ENCODE measurements at places on chromosomes 1 and 21.
A peak's percentile ranks its signal among the peaks of the same experiment; 100 is the strongest.

DNA sequence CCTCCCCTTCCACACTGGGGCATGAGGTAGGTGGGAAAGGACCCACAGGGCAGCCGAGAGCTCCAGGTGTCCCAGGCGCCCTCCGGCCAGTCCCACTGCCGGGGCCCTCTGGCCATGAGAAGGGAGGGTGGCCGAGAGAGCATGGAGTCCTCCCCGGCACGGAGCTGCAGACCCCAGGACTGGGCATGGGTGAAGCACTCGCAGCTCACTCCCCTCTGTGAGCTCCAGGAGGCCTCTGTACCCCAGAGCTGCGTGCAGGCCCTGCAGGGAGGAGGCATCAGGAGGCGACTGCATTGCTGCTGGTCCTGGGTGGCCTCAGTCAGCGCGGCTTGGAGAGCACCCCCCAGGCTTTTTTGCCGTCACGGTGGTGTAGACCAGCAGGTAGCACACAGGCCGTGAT, 80.1 kb upstream of the TTC34 start:
- no peak for DNase-seq

DNA sequence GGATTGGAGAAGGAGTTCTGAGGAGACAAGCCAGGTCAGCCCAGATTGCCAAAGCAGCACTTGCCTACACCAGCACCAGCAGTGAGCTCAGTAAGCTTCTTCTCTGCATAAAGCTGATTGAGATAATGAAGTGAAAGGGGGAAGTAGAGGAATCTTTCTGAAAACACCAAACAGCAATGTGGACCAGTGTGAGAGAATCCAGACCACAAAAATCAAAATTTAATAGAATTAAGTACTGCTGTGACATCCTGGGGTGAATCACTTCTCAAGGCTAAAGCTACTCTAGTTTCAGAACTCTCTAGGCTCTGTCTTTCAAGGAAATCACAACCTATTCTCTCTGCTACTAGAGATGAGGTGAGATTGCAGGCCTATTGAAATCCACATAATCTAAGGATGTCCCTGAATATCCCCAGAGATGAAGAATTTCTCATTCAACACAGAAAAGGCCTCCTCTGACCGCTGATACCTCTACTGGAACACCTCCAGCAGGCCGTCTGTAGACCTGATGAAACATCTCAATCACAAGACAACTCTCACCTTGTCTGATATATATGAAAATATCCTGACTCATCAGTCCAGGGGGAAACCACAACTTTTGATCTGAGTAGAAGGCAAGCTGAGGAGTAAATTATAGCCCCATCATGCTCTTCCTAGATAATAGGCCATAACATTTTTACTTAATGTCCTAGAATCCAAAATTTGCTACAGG, at the start of gene FCRL4:
FCRL4 (minus strand) TSS at position 127 of the 709 bp plus-strand sequence. CDS start 141 bp downstream, outside the sequence.
- no peak for DNase-seq

GRCh38 chr1:190320952-190321351, 156.7 kb downstream of the BRINP3 start:
- no peak for DNase-seq

- no peak for DNase-seq
Observed at GRCh38 chr1:52153010-52153409, 11.1 kb downstream of the ZFYVE9 start.

DNA sequence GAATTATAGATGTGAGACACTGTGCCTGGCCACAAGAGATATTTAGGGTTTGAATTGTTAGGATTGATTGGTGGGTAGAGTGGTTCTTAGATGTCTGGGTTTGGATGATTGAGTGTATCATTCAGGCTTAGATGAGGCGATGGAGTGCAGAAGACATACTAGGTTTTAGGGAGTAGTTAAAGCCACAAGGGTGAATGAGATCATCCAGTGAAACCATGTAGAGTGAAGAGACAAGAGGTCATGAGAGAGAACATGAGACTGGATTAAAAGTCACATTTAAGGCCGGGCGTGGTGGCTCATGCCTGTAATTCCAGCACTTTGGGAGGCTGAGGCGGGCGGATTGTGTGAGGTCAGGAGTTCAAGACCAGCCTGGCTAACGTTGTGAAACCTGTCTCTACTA, 37.2 kb downstream of the ZFYVE9 start:
- DNase-seq = no peak

DNA sequence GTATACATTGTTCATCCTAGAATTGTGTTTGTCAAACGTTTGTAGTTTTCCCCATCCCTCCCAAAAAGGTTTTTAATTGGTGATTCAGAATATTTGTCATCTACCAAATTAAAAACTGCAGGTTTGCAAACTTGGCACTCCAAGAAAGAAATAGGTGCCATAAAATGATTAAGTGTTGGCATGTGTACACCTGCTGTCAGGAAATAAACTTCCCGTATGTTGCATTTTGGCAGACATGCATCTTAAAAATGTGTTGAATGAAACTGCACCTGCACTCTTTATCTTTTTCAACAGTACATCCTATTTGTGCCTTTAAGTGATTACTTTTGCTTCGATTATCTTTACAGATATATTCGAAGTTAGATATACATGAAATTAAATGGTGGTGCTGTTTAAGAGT, 7.3 kb downstream of the B3GALT2 start:
- no peak for DNase-seq

- DNase-seq = no peak
Observed at GRCh38 chr1:194322751-194323150, 1136.3 kb upstream of the B3GALT2 start.

DNA sequence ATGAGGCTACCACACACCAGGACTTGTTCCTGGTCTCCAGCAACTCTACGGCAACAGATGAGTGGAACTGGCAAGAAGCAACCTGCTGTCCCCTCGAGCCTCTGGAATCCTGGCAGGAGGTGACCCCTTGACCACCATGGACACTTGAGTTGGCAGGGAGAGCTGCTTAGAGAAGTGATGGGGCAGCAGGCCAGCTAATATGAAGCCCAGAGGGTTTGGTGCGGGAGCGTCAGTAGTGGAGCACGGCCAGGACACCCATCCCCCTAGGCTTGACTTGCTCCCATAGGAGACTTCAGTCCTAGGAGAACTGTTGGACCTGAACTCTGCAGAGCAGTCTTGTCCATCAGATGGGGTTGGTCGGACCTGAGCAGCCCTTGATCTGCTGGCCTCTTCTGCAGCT, 56.5 kb downstream of the CTH start:
- DNase-seq = no peak

GRCh38 chr1:165129568-165130164, 226.8 kb downstream of the LMX1A start:
- peak; percentile 71 for DNase-seq

DNA sequence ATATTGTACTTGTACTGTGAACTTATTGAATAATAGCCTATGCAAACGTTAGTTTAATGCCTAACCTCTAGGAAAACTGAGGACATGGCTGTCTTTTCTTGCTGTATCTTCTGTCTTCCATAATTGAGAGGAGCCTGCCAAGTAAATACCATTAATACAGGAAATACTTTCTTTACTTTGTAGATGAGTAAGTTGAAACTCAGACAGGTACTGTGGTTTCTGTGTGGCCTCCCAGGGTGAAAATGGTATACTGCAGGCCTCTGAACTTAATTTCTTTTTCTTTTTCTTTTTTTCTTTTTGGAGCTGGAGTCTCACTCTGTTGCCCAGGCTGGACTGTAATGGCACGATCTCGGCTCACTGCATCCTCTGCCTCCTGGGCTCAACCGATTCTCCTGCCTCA, 208.8 kb upstream of the ADGRL4 start:
- DNase-seq = no peak

DNA sequence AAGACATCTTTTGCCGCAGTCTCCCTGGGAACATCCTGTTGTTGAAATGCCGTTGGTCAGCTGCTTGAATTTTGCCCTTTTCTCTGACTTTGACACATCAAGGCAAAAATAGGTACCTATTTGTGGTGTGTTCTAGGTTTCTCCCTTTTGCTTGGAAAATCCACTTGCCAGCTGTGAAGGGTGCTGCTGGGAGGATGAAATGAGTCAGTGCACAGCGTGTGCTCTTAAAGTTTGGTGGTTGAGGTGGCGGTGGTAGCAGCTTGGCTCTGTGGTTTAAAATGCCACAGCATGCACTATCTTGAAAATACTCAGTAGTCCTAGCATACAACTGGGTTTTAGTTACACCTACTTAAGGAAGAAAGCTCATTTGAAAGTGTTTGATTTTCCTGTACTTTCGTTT, 183.8 kb downstream of the DHRS3 start:
- peak; percentile 81 for DNase-seq

GRCh38 chr21:27678511-27678910, 711.6 kb upstream of the ADAMTS5 start:
- no peak for DNase-seq

- no peak for DNase-seq
Observed at GRCh38 chr1:11182884-11183283, 6.3 kb upstream of the ANGPTL7 start.

DNA sequence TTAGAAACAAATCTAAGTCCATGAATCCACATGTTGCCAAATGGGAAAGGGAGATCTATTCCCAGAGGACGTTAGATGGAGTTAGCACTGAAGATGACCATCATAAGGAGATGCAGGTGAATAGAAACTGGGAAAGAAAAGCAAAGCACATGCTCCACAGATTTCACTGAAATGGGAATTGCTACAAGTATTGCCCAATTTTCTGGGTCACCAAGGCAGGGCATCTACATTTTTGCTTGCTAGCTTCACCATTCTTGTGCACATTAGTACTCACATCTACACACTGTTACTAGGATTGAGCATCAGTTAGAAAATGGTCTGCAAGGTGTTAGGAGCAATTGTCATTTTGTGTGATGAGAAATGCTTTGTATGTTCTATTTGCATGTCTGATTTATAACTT, 99.1 kb downstream of the JAK1 start:
- DNase-seq = no peak

GRCh38 chr21:30620080-30620479, 347 bp upstream of the KRTAP20-4 start:
- no peak for DNase-seq

DNA sequence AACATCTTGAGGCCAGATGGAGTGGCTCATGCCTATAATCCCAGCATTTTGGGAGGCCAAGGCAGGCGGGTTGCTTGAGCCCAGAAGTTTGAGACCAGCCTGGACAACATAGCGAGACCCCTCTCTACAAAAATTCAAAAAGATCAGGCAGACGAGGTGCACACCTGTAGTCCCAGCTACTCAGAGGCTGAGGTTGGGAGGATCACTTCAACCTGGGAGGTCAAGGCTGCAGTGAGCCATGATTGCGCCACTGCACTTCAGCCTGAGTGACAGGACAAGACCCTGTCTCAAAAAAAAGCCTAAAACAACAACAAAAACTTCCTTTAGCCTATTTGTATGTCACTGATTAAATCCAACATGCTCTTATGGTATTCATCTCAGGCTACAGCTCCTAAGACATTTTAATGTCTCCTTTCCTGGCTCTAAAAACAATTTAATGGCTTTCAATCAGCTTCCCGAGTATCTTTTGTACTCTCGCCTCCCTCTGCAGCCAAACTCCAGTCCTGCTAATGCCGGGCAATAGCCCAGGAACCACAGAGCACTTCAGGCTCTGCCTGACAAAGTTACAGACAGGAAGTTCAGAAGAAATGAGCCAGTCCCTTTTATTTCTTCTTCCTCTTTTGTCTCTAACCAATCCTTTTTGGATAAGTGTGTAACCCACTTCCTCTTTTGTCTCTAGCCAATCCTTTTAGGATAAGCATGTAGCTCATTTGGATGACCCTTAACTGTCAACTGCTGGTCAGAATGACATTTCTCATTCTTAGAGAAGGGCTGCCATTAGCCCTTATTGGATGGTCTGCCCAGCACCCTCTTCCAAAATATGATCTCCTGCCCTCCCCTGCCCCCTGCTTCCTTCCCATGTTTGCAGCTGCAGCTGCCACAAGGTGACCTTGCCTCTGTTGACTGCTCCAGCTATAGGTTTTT, 6.6 kb upstream of the DOP1B start:
- DNase-seq = peak; percentile 45

DNA sequence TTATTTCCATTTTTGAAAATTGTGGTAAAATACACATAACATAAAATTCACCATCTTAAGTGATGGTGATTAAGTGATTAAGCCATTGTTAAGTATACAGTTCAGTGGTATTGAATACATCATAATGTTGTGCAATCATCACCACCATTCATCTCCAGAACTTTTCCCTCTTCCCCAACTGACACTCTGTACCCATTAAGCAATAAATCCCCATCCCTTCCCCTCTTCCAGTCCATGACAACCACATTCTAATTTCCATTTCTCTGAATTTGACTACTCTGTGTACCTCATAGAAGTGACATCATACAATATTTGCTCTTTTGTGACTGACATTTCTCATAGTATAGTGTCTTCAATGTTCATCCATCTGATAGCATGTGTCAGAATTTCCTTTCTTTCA, 124.8 kb downstream of the DISC1 start:
- no peak for DNase-seq

GRCh38 chr1:220775240-220775853, 11.4 kb upstream of the MTARC1 start:
- peak; percentile 17 for DNase-seq

DNA sequence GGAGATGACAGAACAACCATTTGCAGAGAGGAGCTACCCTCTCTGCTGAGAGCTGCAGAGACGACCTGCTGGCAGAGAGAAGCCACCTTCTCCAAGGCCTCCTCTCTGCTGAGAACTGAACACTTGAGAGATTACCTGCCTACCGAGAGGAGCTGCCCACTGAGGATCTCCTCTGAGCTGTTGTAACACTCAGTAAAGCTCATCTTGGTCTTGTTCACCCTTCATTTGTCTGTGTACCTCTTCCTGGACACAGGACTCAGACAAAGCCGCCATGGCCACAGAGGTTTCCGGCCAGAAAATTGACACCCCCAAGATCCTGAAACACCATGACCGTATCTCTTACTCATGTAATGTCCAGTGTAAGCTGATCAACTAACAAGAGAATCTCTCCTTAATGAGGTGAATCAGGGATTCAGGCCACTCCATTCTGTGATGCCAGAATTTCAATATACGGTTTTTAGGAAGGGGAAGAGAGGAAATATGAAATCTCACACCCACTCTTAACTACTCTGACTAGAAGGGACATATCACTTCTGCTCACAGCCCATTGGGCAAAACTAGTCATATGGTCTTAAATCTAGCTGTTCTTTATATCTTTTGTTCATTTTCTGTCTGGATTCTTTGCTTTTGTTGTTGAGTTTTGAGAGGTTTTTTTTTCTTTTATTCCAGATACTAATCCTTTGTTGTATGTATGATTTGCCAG, 83.8 kb downstream of the RHOU start:
- no peak for DNase-seq

GRCh38 chr1:17511188-17511587, 28.3 kb upstream of the ARHGEF10L start:
- DNase-seq = no peak

- DNase-seq = no peak
Observed at GRCh38 chr1:185314411-185314810, 2.6 kb downstream of the IVNS1ABP start.

- DNase-seq = no peak
Observed at GRCh38 chr1:194570476-194570875, 1384.1 kb upstream of the B3GALT2 start.

GRCh38 chr1:211928290-211928801, 97.8 kb upstream of the LPGAT1 start:
- DNase-seq = no peak

- DNase-seq = no peak
Observed at GRCh38 chr1:29324771-29325351, 88.5 kb downstream of the PTPRU start.

Data from DND-41 (cell line).